ENCODE measurements at places on chromosomes 1 and 21. TPM values are rescaled to one million over a fixed set of nuclear protein-coding genes. Genes with fewer than 3 reads are reported as not detected.

- DNase-seq: no peak
Measured at GRCh38 chr21:27802816-27803475, 836.1 kb upstream of the ADAMTS5 start.

- no peak for DNase-seq
Measured at GRCh38 chr1:66367369-66367768, 166.6 kb upstream of the SGIP1 start.

DNA sequence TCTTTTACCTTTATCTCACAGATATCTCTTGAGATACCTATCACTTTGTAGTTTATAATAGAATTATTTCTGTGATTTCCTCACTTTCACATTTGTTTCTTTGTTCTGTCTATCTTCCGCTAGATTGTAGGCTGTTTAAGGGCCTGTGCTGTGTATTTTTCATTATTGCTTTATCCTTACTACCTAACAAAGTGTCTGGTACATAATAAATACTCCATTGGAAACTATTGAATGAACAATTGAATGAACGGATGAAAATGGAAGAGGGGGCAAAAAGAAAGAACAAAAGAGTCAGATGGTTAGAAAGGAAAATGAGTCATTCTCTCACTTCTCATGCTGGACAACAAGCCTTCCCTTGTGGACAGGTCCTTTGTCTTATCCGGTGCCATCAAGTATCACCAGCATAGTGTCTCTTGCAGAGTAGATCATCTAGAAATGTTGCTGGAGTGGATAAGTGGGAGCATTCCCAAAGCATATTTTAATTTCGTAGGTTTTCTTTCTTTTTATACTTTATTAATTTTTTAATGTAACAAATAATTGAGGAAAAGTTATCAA is 159.8 kb downstream of the NEK7 start:
- no peak for DNase-seq

DNA sequence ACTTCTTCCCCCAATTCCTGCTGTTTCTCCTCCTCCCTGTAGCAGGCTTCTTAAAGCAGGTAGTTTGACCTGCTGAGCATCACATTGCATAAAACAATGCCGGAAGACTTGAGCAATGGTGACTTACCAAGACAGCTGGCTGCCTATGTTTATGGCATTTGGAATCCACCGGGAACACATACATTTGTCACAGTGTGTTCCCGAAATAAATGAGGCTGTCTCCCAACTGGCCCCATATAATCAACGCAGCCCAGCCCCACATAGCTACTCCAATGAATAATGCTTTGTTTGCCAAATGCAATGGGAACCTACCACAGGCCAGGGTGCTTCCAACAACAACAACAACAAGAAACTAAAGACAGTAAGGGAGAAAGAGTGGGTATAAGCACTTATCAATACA is 186.1 kb upstream of the MAP1LC3C start:
- DNase-seq: no peak

GRCh38 chr1:84722794-84723193 is 32.5 kb upstream of the SSX2IP start:
- DNase-seq: no peak

GRCh38 chr1:207312604-207312920 is 8.9 kb upstream of the CD55 start:
- DNase-seq: no peak

- no peak for DNase-seq
Measured at GRCh38 chr1:10210841-10211804, 753 bp downstream of the KIF1B start.

GRCh38 chr1:84299536-84300170 is 1.9 kb upstream of the SAMD13 start:
- no peak for DNase-seq

DNA sequence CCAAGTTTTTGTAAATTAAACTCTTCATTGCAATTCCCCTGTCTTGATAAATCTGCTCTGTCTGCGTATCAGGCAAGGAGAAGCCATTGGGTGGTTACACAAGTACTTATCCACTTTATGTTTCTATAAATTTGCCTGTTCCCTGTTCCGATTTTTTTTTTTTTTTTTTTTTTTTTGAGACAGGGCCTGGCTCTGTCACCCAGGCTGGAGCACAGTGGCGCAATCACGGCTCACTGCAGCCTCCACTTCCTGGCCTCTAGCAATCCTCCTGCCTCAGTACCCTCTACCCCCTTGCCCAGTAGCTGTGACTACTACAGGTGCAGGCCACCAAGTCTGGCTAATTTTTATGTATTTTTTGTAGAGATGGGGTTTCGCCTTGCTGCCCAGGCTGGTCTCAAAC is 11.1 kb upstream of the CSRP1 start:
- no peak for DNase-seq

- no peak for DNase-seq
Measured at GRCh38 chr1:70348399-70349165, 5.9 kb downstream of the ANKRD13C start.

- no peak for DNase-seq
Measured at GRCh38 chr1:65952696-65953095, 160.0 kb downstream of the PDE4B start.

GRCh38 chr1:170701962-170702361 is 38.0 kb downstream of the PRRX1 start:
- no peak for DNase-seq

GRCh38 chr1:235093013-235093695 is 35.5 kb downstream of the TOMM20 start:
- DNase-seq: no peak

DNA sequence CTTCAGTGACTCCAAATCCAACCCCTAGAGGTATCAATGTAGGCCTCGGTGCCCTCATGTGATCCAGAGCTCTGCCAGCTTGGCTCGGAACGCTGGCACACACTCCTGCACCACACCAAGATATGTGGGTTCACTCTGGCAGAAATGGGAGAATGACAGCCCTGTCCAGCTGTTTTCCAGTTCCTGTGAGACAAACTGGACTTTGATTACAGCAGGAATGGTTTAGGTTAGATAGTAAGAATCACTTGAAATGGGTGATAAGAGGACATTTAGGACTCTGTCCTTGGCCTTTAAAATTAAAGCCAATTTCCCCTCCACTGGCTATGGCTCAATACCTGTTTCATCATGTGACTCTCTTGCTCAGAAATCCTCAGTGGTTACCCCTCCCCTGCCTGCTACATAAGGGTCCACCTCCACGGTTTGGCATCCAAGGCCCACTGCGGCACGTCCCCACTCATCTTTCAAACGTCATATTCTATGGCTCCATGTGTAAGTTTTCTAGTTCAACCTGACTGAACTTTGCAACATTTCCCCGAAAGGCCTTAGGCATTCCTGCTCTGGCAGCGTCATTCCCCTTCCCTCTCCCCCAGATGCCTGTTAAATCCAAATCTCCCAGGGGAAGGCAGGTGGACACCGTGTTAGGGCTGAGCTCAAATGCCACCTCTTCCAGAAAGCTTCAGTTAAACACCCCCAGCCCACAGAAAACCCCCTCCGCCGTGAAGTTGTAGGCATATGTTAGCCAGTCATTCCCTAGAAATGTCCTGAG is 44.7 kb downstream of the PLEKHA6 start:
- no peak for DNase-seq

DNA sequence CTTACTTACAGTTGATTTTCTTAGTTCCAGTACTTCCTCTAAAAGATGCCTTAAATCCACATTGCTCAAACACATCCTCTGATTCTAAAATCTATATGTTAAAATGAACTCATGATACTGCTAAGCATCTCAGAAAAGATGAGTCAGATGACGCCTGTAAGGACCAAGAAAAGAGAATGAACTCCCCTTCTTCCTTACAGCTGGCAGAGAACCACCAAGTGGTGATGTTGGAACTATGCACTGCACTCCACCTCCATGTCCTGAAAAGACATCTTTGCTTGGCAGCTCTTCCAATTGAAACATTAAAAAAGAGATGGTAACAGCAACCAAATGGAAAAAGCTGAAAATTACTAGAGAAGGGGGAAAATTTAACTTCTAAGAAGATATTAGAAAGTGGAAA is 648.8 kb downstream of the PTPRC start:
- no peak for DNase-seq

DNA sequence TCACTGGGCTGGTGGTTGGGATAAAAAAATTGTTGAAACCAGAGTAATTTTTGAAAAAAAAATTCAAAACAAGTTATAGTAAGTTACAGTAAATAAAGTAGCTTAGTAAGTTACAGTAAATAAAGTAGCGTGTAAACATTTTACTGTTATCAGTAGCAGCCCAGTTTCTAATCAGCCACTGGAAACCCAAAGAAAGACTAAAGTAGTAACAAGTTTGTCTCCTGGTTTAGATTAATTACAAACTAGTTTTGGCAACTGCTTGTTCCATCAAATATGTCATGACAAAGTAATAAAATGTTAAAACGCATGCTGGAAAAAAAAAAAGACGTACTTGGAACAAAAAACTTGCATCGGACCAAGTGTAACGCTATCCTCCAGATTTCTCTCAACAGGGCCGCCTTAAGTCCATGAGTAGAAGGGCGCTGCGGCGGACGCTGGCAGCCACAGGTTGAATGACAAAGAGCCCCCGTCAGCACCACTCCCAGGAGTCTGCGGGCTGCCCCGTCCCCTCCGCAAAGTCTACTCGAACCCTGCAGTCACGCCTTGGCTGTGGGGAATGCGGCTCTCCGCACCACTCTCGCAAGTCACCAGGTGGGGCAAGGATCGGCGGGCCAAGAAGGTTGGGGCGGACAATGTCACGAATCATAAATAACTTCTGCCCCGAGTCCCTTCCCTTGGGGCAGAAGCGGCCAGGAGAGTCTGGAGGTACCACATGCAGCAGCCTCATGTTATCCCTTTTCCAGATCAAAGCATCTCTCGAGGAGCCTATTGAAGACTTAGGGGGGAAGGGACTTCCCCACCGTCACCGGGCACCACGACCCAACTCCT is 837 bp downstream of the SLC16A1 start:
- DNase-seq: peak; percentile 53

DNA sequence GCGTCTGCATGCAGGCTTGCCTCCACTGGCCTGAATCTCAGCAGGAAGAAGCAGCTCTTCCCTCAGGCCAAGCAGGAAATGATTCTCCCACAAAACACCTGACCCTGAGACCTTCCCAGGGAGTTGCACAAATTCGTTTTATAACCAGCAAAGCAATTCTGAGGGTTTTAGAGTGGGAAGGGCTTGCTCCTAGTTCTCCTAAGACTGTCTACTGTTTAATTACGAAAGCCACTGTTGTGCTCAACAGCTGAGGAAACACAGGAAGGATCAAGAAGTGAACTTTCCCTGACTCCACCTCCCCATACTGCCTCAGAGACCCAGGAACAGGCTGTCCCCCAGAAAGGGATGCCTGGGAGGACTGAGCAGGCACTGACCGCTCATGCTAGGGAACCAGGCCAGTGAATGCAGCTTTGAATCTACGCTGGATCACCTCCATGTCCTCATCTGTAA is 37.0 kb upstream of the PUM1 start:
- no peak for DNase-seq

DNA sequence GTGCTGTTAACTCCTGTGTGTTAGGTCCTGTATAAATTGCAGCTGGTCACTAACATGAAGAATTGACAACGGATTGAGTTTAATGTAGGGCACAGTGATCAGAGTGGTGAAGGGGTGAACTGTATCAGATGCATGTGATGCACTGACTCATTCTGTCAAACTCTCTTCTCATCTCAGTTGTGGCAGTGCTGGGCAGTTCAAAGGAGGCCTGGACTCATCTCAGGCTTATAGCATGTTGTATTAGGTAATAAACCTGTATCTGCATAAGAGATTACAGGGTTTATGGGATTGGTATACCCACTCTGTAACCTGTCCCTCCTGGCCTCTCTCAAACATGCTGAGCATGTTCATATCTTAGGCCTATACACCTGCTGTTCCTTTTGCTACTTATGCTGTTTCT is 12.4 kb upstream of the GBP3 start:
- DNase-seq: no peak

DNA sequence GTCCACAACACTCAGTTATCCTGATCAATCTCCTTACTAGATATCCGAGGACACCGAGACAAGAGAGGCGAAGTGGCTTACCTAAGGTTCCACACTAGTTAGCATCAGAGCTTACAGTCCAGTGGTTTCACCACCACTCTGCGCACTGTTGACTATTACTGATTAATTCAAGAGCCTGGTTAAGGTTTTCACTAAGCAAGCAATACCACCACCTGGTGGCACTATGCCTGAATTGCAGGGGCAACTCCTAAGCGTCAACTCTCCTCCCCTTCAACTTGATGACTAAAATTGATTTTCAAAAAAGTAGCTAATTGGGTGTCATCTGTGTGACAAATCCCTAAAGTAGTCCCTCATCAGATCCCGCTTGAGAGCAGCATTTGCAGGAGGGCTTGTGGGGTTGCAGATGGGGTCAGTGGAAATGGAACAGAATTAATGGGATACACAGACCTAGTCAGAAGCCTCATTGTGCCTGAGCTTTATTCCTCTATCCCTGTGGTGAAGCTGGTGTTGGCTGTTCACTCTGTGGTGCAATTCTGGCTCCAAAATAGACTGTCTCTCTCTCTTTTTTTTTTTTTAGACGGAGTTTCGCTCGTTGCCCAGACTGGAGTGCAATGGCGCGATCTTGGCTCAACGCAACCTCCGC is 9.1 kb downstream of the TTC22 start:
- no peak for DNase-seq

- DNase-seq: no peak
Measured at GRCh38 chr1:40710581-40711315, 19.2 kb downstream of the NFYC start.

- DNase-seq: no peak
Measured at GRCh38 chr1:232547938-232548484, 81.9 kb downstream of the SIPA1L2 start.

CCDC190 gene
- not detected for total RNA-seq

MYOM3 gene
- total RNA-seq: not detected

FAM78B gene
- total RNA-seq: not detected

TNN gene
- not detected for total RNA-seq

HTR1D gene
- total RNA-seq: not detected

TBX15 gene
- 0.17 TPM for total RNA-seq

PRELP gene
- total RNA-seq: not detected

RHBDL2 gene
- not detected for total RNA-seq

CRYAA gene
- total RNA-seq: not detected

MAD2L2 gene
- total RNA-seq: 28.7 TPM

PRR9 gene
- not detected for total RNA-seq

SYPL2 gene
- not detected for total RNA-seq

LIPI gene
- total RNA-seq: not detected

RBM11 gene
- 12.6 TPM for total RNA-seq

Data from CD8-positive, alpha-beta T cell (primary cell).